ENCODE measurements at places on chromosomes 3 and 15.

- DNase-seq = no peak
Measured at GRCh38 chr3:75938921-75939320, 153.6 kb upstream of the ZNF717 start.

GRCh38 chr3:132231633-132232032 is 85.6 kb upstream of the ACP3 start:
- DNase-seq = peak; percentile 38

DNA sequence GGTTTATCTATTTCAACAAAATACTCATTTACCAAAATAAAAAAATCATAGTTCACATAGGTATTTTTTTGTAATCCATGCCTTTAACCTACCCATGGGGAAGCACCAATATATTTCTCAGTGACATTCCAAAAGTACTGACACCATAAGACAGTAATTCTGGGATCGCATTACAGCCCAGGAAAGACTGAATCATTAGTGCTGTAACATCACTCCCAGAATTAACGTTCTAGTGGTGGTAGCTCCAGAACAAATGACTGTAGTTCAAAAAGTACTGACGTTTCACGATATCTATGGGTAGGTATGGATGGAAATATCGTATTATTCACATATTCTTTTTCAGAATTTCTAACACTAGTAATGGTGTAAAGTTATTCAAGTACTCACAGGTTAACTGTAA is 54.3 kb upstream of the NEK10 start:
- no peak for DNase-seq

GRCh38 chr15:75431682-75432081 is 19.8 kb downstream of the SIN3A start:
- DNase-seq = no peak

GRCh38 chr3:122973893-122974615 is 53.5 kb downstream of the SEMA5B start:
- no peak for DNase-seq

DNA sequence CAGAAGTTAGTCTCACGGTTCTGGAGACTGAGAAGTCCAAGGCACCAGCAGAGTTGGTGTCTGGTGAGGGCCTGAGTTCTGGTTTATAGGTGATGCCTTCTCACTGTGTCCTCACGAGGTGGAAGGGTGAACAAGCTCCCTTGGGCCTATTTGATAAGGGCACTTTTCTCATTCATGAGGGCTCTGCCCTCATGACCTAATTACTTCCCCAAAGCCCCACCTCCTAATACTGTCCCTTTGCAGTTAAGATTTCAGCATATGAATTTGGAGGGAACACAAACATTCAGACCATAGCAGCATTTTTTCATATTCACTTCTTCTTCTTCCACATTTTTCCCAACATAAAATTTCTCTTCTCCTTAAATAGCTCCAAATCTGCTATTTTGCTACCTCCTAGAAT is 41.5 kb downstream of the TMEM41A start:
- no peak for DNase-seq

- DNase-seq = no peak
Measured at GRCh38 chr3:99119385-99119784, 217.9 kb upstream of the DCBLD2 start.

- DNase-seq = peak; percentile 77
Measured at GRCh38 chr3:116770815-116771450, 61.4 kb downstream of the TUSC7 start.

DNA sequence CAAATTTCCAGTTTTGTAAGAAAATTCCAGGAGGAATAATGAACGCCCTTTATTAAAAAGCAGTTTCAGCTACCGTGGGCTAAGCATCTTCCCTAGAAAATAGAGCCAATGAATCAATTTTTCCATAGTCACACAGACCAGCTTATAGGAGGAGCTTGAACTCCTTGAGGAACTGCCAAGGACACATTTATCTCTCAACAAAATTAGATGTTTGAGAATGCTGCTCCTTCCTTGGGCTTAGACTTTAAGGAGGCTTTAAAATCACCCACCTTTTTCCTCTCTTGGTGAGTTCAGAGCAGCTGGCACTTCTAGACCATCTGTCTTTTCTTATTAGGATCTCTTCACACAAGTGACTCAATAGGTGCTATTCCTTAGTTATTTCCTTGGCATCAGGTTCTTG is 588.0 kb downstream of the SQOR start:
- no peak for DNase-seq

DNA sequence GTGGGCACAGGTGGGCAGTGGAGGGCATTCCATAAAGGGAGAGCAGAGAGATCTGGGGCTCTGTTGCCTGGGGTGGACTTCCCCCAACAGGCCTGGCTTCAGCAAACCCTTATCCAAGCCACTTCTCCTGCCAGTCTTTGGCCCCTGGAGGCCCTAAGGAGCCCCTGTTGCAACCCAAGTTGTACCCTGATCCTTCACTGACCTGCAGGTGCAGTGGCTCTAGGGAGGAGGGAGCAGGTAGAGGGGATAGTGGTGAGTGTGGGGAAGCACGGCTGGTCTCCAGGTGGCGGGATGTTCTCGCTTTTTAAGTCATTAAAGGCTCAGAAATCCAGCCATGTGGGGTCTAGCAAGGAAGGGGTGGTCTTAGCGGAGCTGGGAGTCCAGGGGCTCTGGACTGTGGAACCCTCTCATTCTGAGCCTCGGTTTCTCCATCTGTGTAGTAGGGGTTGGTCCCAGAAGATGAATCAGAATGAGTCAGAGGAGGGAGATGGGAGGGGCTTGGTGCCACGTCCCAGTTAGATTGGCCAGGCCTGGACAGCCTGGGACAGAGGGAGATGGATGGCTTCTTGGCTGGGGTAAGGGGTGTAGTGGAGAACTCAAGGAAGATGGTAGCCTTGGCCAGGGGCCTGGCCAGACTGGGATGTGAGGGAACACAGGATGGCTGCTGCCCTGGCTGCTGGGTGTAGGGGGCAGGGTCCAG is 2.6 kb downstream of the ZBTB47 start:
- DNase-seq = no peak

DNA sequence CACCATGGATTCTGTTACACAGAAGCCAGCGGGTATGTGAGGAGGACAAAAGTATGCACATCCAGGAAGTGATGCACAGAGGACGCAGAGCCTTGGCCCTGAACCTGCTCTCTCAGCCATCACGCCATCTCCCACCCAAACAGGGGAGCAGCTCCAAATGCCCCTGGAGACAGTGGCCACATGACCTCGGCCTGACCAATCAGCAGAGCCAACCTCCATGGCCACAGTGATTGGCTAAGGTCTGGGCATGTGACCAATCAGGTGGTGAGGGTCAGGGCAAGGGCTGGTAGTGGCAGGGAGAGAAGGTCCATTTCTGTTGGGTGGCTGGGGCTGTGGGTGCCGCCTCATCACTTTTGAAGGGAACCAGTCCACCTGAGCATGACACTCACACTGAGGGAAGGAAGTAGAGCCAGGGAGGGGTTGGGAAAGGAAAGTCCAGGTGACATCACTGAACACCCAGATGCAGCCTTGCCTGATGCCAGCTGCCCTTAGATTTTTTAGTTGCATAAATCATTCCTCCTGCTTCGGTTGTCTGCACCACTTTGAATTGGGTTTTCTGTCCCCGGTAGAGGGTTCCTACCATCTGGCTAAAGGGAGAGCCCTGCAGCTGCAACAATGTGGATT is 70.3 kb upstream of the IQSEC1 start:
- no peak for DNase-seq

GRCh38 chr15:40274350-40275274 is 8.3 kb downstream of the ANKRD63 start:
- peak; percentile 77 for DNase-seq

GRCh38 chr3:133021206-133021605 is 17.0 kb upstream of the TMEM108 start:
- DNase-seq = no peak

- DNase-seq = no peak
Measured at GRCh38 chr3:113985541-113985940, 37.7 kb downstream of the ZDHHC23 start.

DNA sequence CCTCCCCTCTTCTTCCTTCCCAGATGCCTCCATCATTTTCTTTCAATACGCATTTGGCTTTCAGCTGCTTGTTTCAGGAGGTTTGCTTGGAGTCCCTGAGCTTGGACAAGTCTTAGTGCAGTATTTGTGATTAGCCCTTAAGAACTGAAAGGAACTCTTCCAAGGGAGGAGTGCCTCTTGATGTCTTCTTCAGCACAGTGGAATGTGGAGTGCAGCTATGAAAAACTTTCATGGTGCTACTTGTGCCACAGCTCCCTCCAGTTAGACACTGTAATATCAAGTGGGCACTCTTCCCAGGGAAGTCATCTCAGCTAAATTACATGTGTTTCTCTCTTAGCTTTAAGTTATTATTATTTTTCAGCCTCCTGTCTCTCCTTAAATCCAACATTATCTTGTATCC is 173.1 kb downstream of the NECTIN3 start:
- DNase-seq = no peak

GRCh38 chr15:88987934-88988671 is 74.9 kb upstream of the MFGE8 start:
- no peak for DNase-seq

- peak; percentile 4 for DNase-seq
Measured at GRCh38 chr15:31328969-31329639, 2.5 kb downstream of the KLF13 start.

DNA sequence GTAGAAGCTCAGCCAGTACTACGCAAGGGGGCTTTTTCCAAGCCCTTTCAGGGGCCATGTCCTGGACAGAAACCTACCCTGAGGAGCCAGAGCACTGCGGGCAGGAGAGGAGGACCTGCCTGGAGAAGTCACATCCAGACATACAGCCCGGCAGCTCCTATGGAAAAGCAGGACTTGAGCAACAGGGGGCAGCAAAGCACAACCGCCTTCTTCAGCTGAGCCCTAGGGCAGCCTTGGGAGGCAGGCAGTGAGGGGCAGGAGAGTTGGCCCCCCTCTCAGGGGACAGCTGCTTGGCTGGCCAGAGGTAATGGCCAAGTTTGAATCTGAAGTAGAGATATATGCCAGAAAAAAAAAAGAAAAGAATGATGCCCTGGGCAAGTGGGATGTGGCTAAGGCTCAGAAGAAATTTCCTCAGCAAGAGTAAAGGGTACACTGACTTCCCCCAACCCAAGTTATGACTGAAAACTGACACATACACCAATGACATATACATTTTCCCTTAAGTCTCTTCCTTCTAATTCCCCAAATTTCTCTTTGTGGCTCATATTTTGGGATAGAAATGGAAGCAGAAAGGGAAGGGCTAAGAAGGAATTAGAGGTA is 56.9 kb downstream of the CYP19A1 start:
- peak; percentile 69 for DNase-seq

DNA sequence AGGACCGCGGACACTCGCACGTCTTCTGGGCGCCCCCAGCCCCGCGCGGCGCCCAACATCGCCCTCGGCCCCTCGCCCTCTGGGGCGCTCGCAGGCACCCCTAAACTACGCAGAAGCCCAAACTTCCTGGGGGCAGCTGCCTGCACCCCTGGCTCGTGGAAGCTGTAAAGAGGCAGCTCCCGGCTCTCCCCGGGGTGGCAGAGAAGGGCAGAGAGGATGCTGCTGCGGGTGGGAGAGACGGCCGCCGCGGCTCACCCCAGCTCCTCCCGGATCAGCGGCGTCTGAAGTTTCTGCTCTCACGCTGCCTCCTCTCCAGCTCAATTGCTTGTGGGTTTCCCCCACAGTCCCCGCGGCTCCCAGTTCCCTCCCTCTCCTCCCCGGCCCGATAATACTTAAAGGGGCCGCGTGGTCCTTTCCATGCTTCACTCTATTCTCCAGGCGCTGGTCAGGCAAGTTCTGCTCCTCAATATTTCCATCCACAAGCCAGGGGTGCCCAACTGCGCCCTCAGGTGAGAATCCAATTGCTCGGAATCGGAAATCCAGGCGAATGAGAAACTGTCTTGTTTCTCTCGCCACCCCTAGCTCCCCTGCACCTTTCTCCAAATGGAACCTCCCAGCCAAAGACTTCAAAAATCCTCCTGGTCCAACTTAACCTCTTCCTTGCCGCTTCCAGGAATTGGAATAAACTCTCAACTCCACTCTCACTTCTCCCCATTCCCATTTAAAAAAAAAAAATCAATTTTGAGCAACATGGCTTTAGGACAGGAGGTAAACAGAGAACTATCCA is 748.5 kb downstream of the ROBO1 start:
- DNase-seq = peak; percentile 80

GRCh38 chr3:176172492-176172891 is 1024.8 kb downstream of the TBL1XR1 start:
- DNase-seq = no peak

DNA sequence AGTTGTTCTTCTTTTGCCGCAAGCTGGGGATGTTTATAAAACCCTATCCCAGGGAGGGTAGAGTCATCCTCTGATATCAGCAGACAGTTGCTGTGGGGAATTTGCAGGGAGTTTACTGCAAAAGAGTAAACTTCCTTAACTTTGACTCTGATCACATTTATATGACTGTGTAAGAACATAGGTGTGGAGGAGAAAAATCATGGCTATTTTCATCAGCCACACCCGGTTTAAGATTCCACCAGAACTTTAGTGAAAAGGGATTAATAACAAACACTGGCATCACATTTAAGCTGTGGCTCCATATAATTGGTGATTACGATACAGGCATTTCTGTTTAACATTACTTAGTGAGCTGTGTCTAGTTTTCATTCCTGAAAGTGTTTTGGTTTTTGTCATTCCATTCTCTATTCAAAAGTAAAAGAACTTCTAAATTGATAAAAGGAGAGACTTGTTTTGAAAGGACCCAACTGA is 143.1 kb downstream of the MYLK start:
- DNase-seq = no peak

DNA sequence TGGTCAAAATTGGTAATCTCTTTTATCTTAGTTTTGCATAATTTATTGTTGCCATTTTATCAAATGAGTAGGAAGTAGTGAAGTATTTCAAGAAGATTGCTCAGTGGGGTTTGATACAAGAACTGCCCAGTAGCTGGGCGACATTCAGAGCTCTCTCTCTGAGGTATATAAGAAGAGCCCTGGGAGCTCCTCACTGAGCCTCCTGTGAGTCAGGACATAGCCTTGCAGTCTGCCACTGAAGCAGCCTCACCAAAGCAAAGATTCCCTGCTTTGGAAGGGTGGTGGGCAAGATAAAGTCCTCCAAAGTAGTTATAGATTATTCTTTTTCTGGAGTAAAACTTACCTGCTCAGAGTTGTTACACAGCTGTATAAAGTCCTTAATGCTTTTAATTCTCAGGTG is 26.1 kb downstream of the SKIL start:
- DNase-seq = no peak

DNA sequence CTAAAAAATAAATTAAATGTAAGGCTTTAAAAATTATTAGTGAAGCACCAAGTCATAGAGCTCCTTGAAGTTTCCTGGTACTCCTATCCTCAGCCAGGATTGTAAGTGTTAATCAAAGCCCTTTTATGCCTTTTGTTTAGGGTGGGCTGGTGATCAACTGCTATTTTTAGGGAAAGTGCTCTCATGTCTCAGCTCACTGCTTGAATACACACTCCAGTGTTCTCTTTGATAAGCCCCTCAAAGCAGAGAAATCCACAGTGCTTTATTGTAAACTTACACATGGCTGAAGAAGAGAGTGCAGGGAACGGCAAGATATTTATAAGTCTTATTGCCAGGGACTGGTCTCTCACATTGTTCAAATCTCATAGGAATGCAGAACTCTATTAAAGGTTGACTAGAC is 156.4 kb upstream of the AZI2 start:
- DNase-seq = no peak

DNA sequence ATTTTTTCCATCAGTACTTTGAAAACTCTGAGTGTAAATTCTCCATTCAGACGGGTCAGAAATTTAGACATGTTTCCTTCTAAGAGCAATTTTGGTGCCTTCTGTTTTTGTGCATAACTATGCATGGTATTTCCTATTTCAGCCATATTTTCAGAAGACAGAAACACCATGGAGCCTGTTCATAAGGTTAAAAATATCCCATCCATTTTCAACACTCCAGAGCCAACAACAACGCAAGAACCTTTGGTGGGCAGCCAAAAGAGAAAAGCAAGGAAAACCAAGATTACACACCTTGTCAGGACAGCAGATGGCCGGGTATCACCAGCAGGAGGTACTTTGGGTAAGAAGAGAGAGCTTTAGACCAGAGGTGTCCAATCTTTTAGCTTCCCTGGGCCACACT is 275.6 kb downstream of the BBX start:
- no peak for DNase-seq

All from Calu3 (cell line).